Lower leg skin (tissue), 4 donors: ENCODE measurements at places on chromosomes 5 and 9. TPM values are rescaled to one million over a fixed set of nuclear protein-coding genes. Genes with fewer than 3 reads are reported as not detected.

Gene IL4
- total RNA-seq, result not detected

DNA sequence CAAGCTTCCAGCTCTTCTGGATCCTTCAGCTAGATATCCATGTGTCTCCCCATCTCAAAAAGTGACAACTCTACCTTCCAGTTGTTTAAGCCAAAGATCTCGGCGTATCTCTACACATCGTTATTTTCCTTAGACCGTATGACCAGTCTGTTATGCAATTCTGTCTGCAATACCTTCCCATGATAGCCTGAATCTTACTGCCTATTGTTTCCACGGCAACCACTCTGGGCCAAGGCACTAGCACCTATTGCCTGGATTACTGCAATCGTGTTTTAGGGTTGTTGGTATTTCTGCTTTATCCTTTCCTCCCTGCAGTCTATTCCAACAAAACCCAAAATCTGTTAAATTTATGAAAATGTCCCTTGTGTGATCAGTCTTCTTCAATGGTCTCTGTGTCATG, 448.4 kb downstream of the MTRR start:
- DNase-seq, result no peak

Gene BAAT
- not detected for total RNA-seq

Gene MCTP1
- 36.5 TPM for total RNA-seq
